ENCODE measurements at places on chromosomes 11 and 22. TPM values are rescaled to one million over a fixed set of nuclear protein-coding genes. Genes with fewer than 3 reads are reported as not detected.

UPK2 gene
- not detected for total RNA-seq

BIRC3 gene
- total RNA-seq: not detected

TMEM132A gene
- total RNA-seq: 57.7 TPM

CYP2D6 gene
- not detected for total RNA-seq
